ENCODE measurements at places on chromosomes 13 and 19.

DNA sequence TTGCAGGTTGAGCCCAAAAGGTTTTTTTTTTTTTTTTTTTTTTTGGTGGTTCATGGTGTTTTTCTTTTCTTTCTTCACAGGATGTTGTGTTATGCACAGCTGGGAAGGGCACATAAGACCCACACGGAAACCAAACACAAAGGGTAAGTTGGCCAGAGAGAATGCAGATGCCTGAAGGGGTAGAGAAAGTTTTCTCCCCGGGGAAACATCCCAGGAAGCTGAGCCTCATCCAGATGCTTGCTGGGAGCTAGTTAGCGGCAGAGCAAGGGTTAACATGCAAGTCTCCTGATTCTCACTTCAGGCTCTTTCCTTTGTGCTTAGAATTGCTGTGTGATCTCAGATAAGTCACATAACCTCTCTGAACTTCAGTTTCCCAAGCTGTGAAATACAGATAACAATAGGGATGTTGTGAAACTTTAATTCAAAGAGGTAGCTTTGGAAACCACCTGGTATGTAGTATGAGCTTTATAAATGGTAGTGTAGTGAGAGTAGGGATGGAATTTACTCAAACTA, 3.1 kb downstream of the ADGRE1 start:
- H3K36me3 ChIP-seq = no peaks in the 10 kb centered on the region
- DNase-seq = no peak
- H3K4me3 ChIP-seq = no peak overlapping the region
- H3K27me3 ChIP-seq = no peaks in the 10 kb centered on the region

DNA sequence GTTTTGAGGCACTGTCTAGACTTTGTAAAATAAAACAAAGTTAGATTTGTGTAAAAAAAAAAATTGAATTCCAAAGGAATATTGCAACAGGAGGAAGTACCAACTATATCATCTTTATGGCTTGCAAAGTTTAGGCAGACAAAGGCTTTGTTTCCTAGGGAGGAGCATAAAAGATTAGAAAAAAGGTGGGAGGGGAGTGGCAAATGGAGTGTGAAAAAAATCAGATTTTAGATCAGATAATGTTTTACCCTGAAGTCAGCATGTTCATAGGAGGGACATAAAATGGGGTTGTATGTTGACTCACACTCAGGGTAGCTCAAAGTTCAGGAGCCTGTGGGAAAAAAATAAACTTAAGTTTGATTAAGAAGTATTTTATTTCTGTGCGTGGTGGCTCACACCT, 3.7 kb downstream of the ZNF85 start:
- H3K27me3 ChIP-seq = no peaks in the 10 kb centered on the region
- H3K36me3 ChIP-seq = peaks cover 69% of the 10 kb centered on the region
- H3K4me1 ChIP-seq = no peaks in the 10 kb centered on the region
- DNase-seq = no peak
- H3K4me3 ChIP-seq = no peak overlapping the region

DNA sequence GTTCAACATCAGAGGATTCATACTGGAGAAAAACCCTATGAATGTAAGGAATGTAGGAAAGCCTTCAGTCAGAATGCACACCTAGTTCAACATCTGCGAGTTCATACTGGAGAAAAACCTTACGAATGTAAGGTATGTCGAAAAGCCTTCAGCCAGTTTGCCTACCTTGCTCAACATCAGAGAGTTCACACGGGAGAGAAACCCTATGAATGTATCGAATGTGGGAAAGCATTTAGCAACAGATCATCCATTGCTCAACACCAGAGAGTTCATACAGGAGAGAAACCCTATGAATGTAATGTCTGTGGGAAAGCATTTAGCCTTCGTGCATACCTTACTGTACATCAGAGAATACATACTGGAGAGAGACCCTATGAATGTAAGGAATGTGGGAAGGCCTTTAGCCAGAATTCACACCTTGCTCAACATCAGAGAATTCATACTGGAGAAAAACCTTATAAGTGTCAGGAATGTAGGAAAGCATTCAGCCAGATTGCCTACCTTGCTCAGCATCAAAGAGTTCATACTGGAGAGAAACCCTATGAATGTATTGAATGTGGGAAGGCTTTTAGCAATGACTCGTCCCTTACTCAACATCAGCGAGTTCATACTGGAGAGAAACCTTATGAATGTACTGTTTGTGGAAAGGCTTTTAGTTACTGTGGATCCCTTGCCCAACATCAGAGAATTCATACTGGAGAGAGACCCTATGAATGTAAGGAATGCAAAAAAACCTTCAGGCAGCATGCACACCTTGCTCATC, 15.4 kb downstream of the ZNF570 start:
- no peak overlapping the region for H3K4me3 ChIP-seq
- no peak overlapping the region for H3K27ac ChIP-seq
- H3K27me3 ChIP-seq = no peaks in the 10 kb centered on the region
- no peak for DNase-seq
- H3K36me3 ChIP-seq = peaks cover 15% of the 10 kb centered on the region
- H3K4me1 ChIP-seq = no peaks in the 10 kb centered on the region

- H3K36me3 ChIP-seq = no peaks in the 10 kb centered on the region
- no peak for DNase-seq
- H3K27ac ChIP-seq = no peak overlapping the region
- no peak overlapping the region for H3K4me3 ChIP-seq
- no peaks in the 10 kb centered on the region for H3K27me3 ChIP-seq
These were observed 21.0 kb downstream of the STARD13 start for GRCh38 chr13:33264620-33264978.

GRCh38 chr19:29054886-29055675, 157.9 kb downstream of the UQCRFS1 start:
- no peak overlapping the region for H3K27ac ChIP-seq
- H3K4me3 ChIP-seq = no peak overlapping the region
- no peaks in the 10 kb centered on the region for H3K36me3 ChIP-seq
- DNase-seq = no peak

DNA sequence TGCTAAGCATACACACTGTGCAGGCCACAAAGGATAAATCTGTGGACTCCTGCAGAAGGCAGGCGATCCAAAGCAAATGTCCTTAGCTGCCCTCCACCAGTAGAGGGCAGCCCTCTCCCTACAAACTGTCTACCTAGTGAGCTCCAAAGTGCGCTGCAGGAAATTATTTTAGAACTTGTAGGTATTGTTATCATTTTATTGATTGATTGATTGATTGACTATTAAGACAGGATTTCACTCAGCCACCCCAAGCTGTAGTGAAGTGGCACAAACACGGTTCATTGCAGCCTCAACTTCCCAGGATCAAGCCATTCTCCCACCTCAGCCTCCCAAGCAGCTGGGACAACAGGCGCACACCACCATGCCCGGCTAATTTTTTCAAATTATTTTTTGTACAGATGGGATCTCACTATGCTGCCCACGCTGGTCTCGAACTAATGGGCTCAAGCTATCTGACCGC, 37.3 kb downstream of the RNF6 start:
- DNase-seq = peak; percentile 43
- no peaks in the 10 kb centered on the region for H3K27me3 ChIP-seq
- no peak overlapping the region for H3K27ac ChIP-seq
- H3K4me1 ChIP-seq = no peaks in the 10 kb centered on the region
- no peaks in the 10 kb centered on the region for H3K36me3 ChIP-seq
- H3K4me3 ChIP-seq = no peak overlapping the region

DNA sequence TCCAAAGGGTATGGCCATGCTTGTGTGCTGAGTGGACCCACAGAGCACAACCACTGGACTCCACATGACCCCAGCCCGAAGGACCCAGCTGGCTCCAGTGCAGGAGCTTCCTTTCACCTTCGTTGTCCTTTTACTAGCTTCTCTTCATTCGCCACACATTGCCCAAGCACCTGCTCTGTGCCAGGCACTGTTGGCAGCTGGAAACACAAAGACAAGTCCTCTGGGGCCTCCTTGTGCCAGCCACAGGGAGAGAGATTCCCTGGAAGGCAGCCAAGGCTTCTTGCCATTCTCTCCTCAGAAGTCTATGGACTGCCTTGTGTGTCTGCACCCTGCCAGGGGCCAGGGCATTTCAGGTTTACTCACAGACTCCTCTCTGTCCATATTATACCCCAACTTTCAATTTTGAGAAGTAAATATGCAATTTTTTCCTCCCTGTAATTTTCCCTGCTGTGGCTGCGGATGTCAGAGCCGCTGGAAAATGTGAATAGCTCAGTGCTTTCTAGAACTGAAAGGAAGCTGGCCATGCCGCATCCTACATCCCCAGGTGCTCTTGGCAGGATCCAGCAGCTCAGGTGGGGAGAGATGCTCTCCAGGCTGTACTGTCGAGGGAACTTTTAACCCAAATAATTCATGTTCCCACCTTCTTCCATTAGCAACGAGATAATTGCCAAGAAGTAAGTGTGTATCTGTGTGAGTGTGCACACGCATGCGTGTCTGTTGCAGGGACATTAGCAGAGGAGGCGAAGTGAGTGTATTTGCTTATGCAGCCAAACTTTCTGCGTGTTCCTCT, 57.2 kb downstream of the CHST8 start:
- H3K4me3 ChIP-seq = no peak overlapping the region
- no peaks in the 10 kb centered on the region for H3K36me3 ChIP-seq

- H3K27me3 ChIP-seq = no peaks in the 10 kb centered on the region
- H3K4me3 ChIP-seq = no peak overlapping the region
- no peaks in the 10 kb centered on the region for H3K4me1 ChIP-seq
- DNase-seq = no peak
- H3K36me3 ChIP-seq = no peaks in the 10 kb centered on the region
These were observed 9.3 kb upstream of the CPAMD8 start for GRCh38 chr19:17035842-17036424.

- H3K4me1 ChIP-seq = peaks cover 8% of the 10 kb centered on the region
- no peak for DNase-seq
- H3K36me3 ChIP-seq = no peaks in the 10 kb centered on the region
- H3K27me3 ChIP-seq = peaks cover 31% of the 10 kb centered on the region
- peak overlapping the region; percentile 50 for H3K4me3 ChIP-seq
- H3K27ac ChIP-seq = no peak overlapping the region
These were observed 722 bp upstream of the ICAM1 start for GRCh38 chr19:10270180-10270615.

- H3K27ac ChIP-seq = no peak overlapping the region
- H3K36me3 ChIP-seq = peaks cover 23% of the 10 kb centered on the region
- H3K27me3 ChIP-seq = no peaks in the 10 kb centered on the region
- H3K4me3 ChIP-seq = no peak overlapping the region
- no peak for DNase-seq
- no peaks in the 10 kb centered on the region for H3K4me1 ChIP-seq
These were observed 70.1 kb downstream of the TDRD3 start for GRCh38 chr13:60467098-60467497.

GRCh38 chr13:30792285-30793000, 57.1 kb downstream of the ALOX5AP start:
- H3K27ac ChIP-seq = no peak overlapping the region
- H3K4me3 ChIP-seq = no peak overlapping the region
- peaks cover 4% of the 10 kb centered on the region for H3K4me1 ChIP-seq
- no peaks in the 10 kb centered on the region for H3K36me3 ChIP-seq
- peaks cover 2% of the 10 kb centered on the region for H3K27me3 ChIP-seq

- no peak overlapping the region for H3K4me3 ChIP-seq
- H3K36me3 ChIP-seq = no peaks in the 10 kb centered on the region
- H3K27ac ChIP-seq = no peak overlapping the region
- DNase-seq = no peak
- H3K27me3 ChIP-seq = no peaks in the 10 kb centered on the region
These were observed 6.0 kb downstream of the FAM187B start for GRCh38 chr19:35222373-35223015.

DNA sequence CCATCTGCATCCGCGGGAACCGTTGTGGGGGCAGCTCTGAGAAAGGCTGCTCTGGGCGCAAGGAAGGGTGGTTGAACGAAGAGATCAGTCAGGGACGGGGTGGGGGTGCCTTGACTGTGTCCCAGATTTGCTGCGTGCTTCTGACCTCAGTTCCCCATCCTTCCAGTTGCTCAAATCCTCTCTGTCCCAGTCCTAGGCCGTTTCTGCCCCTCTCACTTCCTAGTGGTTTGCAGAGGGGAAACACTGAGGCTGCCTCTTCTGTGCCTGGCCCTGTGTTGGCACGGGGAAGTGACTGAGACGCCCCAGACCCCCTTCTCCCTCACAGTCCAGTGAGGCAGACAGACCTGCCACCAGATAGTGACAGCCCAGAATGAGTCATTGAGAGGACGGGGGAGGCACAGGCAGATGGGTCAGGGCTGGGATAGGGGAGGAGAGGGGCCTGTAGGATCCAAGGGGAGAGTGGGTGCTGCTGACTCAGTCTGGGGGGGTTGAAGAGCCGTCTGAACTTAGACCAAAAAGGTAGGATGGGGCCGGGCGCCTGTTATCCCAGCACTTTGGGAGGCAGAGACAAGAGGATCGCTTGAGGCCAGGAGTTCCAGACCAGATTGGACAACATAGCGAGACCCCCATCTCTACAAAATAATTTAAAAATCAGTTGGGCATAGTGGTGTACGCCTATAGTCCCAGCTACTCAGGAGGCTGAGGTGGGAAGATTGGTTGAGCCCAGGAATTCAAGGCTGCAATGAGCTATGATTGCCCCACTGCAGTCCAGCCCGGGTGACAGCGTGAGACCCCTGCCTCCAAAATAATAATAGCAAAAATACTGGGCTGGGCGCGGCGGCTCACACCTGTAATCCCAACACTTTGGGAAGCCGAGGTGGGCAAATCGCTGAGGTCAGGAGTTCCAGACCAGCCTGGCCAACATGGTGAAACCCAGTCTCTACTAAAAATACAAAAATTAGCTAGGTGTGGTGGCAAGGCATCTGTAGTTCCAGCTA, 26.5 kb downstream of the NUMBL start:
- H3K27me3 ChIP-seq = no peaks in the 10 kb centered on the region
- peak overlapping the region; percentile 95 for H3K4me3 ChIP-seq
- H3K36me3 ChIP-seq = peaks cover 22% of the 10 kb centered on the region

- peaks cover 36% of the 10 kb centered on the region for H3K36me3 ChIP-seq
- H3K4me3 ChIP-seq = no peak overlapping the region
- H3K27me3 ChIP-seq = no peaks in the 10 kb centered on the region
- H3K27ac ChIP-seq = no peak overlapping the region
- H3K4me1 ChIP-seq = no peaks in the 10 kb centered on the region
These were observed 26.4 kb upstream of the F7 start for GRCh38 chr13:113078902-113079780.

DNA sequence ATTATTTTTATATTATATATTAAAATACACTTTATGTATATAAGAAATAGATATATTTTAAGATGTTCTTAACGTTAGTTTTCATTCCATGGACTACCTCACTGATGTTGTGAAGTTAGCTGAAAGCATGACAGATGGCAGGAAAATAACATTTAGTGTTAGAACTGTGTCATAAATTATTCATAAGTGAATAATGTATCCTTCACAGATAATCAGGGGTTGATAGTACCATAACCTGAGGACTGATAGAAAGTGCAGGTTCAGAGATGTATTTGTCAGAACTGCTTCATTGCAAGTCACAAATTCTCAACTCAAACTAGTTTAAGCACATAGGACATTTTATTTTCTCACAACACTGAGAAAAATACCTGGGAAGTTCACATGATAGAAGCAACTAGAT, 14.6 kb upstream of the DIAPH3 start:
- no peak overlapping the region for H3K4me3 ChIP-seq
- no peak for DNase-seq
- H3K4me1 ChIP-seq = no peaks in the 10 kb centered on the region
- no peak overlapping the region for H3K27ac ChIP-seq
- no peaks in the 10 kb centered on the region for H3K36me3 ChIP-seq

- no peaks in the 10 kb centered on the region for H3K36me3 ChIP-seq
- H3K4me1 ChIP-seq = no peaks in the 10 kb centered on the region
- H3K4me3 ChIP-seq = no peak overlapping the region
- DNase-seq = no peak
- no peak overlapping the region for H3K27ac ChIP-seq
These were observed 11.1 kb upstream of the CEACAM16 start for GRCh38 chr19:44687888-44688287.

- H3K4me1 ChIP-seq = no peaks in the 10 kb centered on the region
- DNase-seq = no peak
- H3K27ac ChIP-seq = no peak overlapping the region
- H3K4me3 ChIP-seq = no peak overlapping the region
- no peaks in the 10 kb centered on the region for H3K36me3 ChIP-seq
These were observed 6.0 kb downstream of the RDH8 start for GRCh38 chr19:10019246-10019645.

- DNase-seq = no peak
- no peak overlapping the region for H3K27ac ChIP-seq
These were observed 18.5 kb downstream of the KCNRG start for GRCh38 chr13:50033725-50034124.

All from neuronal stem cell (in vitro differentiated cells).